ENCODE measurements at places on chromosomes 12 and 14. TPM values are rescaled to one million over a fixed set of nuclear protein-coding genes. Genes with fewer than 3 reads are reported as not detected.
A peak's percentile ranks its signal among the peaks of the same experiment; 100 is the strongest.

DNA sequence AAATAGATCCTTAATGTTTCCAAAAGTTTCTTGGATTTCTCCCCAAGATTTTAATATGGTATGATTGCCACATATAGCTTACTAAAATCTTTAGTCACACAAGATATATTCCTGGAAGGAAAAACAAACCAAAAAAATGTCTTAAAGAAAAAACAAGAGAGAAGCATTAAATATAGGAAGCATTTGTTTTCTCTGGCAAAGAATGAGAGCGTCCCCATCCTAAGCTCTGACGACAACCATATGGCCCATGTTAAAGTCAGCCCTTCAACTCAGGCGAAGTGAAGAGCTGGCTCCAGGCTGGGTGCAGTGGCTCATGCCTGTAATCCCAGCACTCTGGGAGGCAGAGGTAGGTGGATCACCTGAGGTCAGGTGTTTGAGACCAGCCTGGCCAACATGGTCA lies 35.6 kb downstream of the GCH1 start:
- no peaks in the 10 kb centered on the region for H3K27me3 ChIP-seq
- H3K4me3 ChIP-seq: no peak overlapping the region
- H3K4me1 ChIP-seq: no peaks in the 10 kb centered on the region
- peaks cover 4% of the 10 kb centered on the region for H3K36me3 ChIP-seq

DNA sequence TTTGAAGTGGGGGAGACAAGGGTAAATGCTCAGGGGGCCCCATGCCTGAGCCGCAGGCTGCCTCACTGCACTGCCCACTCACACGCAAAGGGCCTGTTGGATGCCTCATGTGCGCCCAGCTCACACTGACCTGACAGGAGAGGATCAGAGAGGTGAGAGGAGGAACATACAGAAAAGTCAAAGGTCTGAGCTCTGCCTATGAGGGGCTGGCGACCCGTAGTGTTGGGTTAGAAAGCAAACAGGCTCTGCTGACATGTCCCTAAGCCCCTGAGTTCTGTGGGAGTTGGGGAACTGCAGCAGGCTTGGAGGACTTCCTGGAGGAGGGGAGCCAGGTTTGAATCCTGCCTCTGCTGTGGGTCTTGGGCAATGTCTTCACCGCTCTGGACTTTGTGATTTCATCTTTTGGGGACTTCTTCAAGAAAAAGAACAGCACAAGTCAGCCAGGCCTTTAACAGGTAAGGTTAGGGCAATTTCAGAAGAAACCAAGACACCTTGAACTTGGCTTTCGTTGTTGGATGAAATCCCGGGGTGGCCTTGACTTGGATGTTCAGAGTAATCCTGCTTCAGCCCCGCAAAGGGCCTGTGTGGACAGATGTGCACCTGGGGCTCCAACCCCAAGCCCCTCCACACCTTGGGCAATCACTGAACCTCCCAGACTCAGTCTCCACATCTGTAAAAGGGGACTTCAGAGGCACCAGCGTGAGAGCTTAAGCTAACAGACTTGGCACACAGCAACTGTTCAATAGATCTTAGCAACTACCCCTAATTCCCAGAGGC lies 116.8 kb downstream of the SCARB1 start:
- no peaks in the 10 kb centered on the region for H3K4me1 ChIP-seq
- no peaks in the 10 kb centered on the region for H3K36me3 ChIP-seq
- H3K4me3 ChIP-seq: no peak overlapping the region
- H3K27ac ChIP-seq: no peak overlapping the region
- H3K27me3 ChIP-seq: no peaks in the 10 kb centered on the region
- DNase-seq: no peak

DNA sequence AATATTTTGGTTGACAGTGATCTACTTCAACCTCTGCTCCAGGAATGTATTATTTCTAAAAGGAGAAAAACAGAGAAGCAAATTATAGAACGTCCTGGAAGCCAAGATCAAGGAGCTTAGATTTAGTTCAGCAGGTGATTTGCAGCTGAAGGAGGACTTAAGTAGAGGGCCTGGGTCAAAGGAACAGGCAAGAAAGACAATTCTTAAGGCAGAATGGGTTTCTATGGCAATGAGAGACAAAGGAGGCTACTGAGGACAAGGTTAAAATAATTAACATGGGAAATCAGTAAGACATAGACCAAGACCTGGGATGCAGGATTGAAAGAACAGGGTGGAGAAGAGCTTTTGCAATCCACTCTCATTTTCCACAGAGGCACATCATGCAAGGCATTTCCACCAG lies 2.4 kb upstream of the SNW1 start:
- H3K27me3 ChIP-seq: no peaks in the 10 kb centered on the region
- peaks cover 27% of the 10 kb centered on the region for H3K4me1 ChIP-seq
- no peak for DNase-seq
- H3K36me3 ChIP-seq: no peaks in the 10 kb centered on the region
- H3K27ac ChIP-seq: no peak overlapping the region
- no peak overlapping the region for H3K4me3 ChIP-seq

GRCh38 chr14:50008974-50009373 lies 107.4 kb downstream of the VCPKMT start:
- H3K36me3 ChIP-seq: no peaks in the 10 kb centered on the region
- peaks cover 4% of the 10 kb centered on the region for H3K4me1 ChIP-seq

- no peaks in the 10 kb centered on the region for H3K27me3 ChIP-seq
- peaks cover 78% of the 10 kb centered on the region for H3K4me1 ChIP-seq
- no peak overlapping the region for H3K27ac ChIP-seq
- H3K4me3 ChIP-seq: peak overlapping the region; percentile 64
These were observed 7.4 kb downstream of the PAPOLA start for GRCh38 chr14:96509457-96510090.

DNA sequence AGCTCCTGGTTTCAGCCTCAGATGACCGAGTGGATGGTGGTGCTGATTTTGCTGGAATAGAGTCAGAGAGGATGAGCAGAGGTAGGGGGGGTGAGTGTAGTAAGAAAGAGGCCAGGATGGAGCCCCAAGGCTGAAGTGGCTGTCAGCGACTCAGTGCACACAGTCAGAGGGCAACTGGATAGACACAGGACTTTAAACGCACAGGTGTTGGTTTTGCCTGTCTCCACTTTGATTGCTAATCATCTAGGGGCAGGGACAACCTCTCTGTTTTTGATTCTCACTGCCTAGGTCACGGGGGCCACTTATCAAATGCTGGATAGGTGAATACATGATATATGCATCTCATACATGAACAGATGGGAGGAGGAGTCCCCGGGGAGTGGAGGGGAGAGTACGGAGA lies 99.5 kb downstream of the EGLN3 start:
- no peaks in the 10 kb centered on the region for H3K27me3 ChIP-seq
- H3K4me3 ChIP-seq: no peak overlapping the region
- no peak for DNase-seq
- H3K36me3 ChIP-seq: no peaks in the 10 kb centered on the region
- H3K4me1 ChIP-seq: no peaks in the 10 kb centered on the region

DNA sequence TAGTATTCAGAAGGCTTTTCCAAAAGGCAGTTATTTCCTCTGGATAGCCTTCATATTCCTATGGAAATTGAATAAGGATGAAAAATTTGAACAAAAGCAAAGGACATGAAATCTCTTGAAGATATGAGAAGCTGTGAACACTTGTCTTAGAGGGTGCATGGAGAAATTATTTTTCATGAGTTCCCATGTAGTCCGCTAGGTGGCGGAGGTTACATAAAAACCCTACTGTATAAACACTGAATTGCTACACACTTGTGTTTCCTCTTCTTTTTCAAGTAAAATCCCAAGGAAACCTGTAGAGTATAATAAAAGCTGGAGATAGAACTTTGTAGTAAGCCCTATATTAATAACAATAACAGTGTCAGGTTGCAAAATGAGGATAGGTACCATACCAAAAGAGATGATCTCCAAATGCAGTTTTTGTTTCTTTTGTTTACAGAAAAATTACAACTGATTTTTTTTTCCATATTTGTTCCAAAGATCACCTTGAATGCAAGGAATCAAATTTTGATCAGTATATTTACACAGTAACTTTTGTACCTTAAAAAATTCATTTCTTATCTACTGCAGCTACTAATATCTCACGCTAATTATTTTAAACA lies 37.8 kb upstream of the OR4E1 start:
- peak; percentile 68 for DNase-seq
- peak overlapping the region; percentile 35 for H3K4me3 ChIP-seq
- no peaks in the 10 kb centered on the region for H3K4me1 ChIP-seq

DNA sequence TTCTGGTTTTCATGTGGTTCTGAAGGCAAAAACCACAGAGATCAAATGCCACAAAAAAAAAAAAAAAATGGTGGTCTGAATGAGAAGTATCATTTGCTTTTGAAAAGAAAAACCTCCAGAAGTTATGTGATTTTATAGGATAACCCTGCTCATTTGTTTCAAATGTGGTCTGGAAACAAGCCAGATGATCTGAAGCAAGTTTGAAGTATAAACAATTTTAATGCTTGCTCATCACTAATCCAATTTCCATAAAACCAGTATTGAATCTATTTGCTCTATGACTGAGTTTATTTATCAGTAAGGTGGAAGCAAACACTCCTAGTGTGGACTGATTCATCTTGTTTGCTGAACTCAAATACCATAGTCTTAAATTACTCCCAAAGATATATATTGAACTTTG lies 407.3 kb upstream of the FLRT2 start:
- DNase-seq: no peak
- no peak overlapping the region for H3K4me3 ChIP-seq
- no peaks in the 10 kb centered on the region for H3K4me1 ChIP-seq
- no peaks in the 10 kb centered on the region for H3K36me3 ChIP-seq
- H3K27ac ChIP-seq: no peak overlapping the region

DNA sequence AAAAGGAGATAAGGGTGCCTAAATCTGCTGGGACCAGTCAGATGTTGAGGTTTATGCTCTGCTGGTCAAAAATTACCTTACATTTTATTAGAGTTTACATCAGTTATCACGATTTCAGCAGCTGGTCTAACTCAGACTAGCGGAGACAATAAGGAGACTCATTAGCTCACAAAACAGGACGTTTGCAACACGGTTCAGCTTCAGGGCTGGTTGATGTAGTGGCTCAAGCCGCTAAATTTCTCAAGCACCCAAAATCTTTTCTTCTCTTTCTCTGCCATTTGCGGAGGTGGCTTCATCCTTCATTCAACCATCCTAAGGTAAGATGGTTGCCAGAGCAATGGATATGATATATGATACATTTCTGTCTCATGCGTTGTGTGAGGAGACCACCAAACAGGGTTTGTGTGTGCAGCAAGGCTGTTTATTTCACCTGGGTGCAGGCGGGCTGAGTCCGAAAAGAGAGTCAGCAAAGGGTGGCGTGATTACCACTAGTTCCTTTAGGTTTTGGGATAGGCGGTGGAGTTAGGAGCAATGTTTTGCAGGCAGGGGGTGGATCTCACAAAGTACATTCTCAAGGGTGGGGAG lies 30.3 kb upstream of the CLIP1 start:
- peak overlapping the region; percentile 82 for H3K27ac ChIP-seq
- peak; percentile 52 for DNase-seq
- no peaks in the 10 kb centered on the region for H3K27me3 ChIP-seq

GRCh38 chr14:88695870-88696269 lies 96.9 kb downstream of the EML5 start:
- H3K4me3 ChIP-seq: no peak overlapping the region
- no peaks in the 10 kb centered on the region for H3K36me3 ChIP-seq
- H3K27ac ChIP-seq: no peak overlapping the region
- no peaks in the 10 kb centered on the region for H3K4me1 ChIP-seq
- peaks cover under 1% of the 10 kb centered on the region for H3K27me3 ChIP-seq

- peaks cover 73% of the 10 kb centered on the region for H3K36me3 ChIP-seq
- no peaks in the 10 kb centered on the region for H3K27me3 ChIP-seq
- DNase-seq: no peak
- no peaks in the 10 kb centered on the region for H3K4me1 ChIP-seq
- no peak overlapping the region for H3K4me3 ChIP-seq
- H3K27ac ChIP-seq: no peak overlapping the region
These were observed 69.7 kb downstream of the WDR20 start for GRCh38 chr14:102209224-102209966.

DNA sequence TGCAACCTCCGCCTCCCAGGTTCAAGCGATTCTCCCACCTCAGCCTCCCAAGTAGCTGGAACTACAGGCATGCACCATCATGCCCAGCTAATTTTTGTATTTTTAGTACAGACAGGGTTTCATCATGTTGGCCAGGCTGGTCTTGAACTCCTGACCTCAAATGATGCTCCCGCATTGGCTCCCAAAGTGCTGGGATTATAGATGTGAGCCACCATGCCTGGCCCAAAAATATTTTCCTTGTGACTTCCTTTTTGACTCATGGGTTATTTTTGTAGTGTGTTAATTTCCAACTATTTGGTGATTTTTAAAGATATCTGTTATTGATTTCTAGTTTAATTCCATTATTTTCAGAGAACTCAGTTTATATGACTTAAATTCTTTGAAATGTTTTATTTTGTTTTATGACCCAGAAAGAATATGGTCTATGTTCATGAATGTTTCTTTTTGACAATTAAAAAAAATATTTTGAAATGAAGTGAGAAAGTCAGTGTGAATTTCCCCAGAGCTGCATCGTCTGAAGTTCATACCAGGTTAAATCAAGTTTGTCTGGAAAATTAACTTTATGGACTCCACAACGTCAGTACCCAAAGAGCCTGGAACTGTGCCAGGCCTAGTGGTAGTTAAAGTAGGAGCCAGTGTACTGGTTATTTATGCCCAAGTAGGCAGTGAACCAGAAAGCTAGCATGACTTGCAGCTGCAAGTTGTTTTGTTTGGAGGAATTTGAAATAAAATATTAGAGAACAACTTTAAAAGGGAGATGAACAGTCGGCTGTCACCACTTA lies 2.8 kb upstream of the CDKL1 start:
- H3K4me3 ChIP-seq: no peak overlapping the region
- peaks cover 7% of the 10 kb centered on the region for H3K27me3 ChIP-seq
- DNase-seq: no peak
- H3K36me3 ChIP-seq: no peaks in the 10 kb centered on the region
- peaks cover 12% of the 10 kb centered on the region for H3K4me1 ChIP-seq

DNA sequence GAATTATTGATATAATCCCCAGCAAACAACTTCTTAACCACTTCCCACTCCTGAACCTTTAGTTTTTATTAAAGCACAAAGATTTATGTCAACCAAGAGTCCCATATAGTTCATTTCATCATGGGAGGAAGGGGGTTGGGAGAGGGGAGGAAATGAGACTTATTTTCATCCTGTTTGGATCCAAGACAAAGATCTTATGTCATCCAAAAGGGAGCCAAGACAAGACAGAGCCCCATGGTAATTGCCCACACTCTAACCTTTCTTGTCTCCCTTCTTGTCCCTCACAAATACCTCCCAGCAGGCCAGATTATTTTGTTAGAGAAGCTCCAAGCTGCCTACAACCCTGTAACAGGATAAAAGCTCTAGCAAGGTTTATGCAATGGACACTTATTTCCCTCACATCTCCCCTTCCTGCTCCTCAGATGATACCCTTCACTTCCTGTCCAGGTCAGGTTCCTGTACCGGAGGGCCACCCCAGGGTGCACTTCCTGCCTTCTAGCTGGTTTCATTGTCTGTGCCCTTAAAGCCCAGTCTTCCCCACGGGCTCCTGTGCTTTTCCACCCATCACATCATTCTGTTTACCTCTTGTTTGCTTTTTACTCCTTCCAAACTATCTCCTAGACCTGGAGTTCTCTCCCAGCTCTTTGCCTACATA lies 123.7 kb upstream of the MDM1 start:
- H3K4me1 ChIP-seq: peaks cover 51% of the 10 kb centered on the region
- H3K27me3 ChIP-seq: no peaks in the 10 kb centered on the region
- DNase-seq: no peak
- H3K4me3 ChIP-seq: peak overlapping the region; percentile 55
- no peaks in the 10 kb centered on the region for H3K36me3 ChIP-seq
- peak overlapping the region; percentile 39 for H3K27ac ChIP-seq

- no peak overlapping the region for H3K4me3 ChIP-seq
- H3K4me1 ChIP-seq: peaks cover 4% of the 10 kb centered on the region
- no peak overlapping the region for H3K27ac ChIP-seq
These were observed 485.7 kb downstream of the ZFP36L1 start for GRCh38 chr14:68306934-68307789.

Gene TAS2R42
- polyA plus RNA-seq: not detected

Gene GRIP1
- not detected for polyA plus RNA-seq

Gene PTPRB
- polyA plus RNA-seq: not detected
